Uterus (tissue), 4 donors: ENCODE measurements at places on chromosomes 5 and 9. TPM values are rescaled to one million over a fixed set of nuclear protein-coding genes. Genes with fewer than 3 reads are reported as not detected.

- no peak overlapping the region for H3K27ac ChIP-seq
- H3K4me3 ChIP-seq: no peak overlapping the region
- no peaks in the 10 kb centered on the region for H3K36me3 ChIP-seq
- no peaks in the 10 kb centered on the region for H3K4me1 ChIP-seq
- no peak for DNase-seq
- no peaks in the 10 kb centered on the region for H3K27me3 ChIP-seq
Measured at GRCh38 chr9:135747311-135747710, 45.3 kb downstream of the KCNT1 start.

The SUSD3 gene
- total RNA-seq: 15.6 TPM

DNA sequence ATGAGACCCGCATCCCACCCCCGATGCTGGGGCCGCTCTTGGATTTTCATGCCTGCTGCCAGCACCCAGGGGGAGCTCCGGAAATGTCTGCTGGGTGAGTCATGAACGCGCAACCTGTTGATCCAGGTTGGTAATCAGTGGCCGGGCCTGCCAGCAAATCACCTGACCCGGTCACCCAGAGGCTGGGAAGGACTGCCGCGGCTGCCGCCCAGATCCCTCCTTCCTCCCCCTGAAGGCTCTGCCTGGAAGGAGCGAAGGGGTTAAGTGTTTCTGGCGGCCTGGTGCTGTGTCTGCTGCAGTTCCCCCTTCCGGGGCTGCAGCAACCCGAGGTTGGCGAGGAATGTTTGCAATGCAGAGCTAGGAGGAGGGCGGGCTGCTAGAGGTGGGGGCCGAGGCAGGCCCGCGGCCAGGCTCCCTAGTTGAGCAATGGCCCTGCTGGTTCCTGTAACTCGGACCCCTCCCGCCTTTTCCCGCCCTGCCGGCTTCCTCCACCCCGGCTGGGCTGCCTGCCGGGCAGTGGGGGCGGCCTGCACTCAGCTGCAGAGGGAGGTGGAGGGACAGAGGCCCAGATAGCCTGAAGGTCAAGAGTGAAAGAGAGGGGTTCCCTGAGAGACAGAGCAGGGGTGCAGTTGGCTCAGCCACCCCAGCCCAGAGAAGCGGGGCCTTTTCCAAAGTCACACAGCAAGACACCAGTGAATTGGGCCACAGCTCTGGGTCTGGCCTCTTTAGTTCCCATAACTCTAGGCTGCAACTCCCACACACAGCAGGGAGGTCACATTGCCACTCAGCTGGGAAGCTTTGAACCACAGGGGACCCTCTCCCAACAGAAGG, 156.3 kb upstream of the IER5L start:
- no peaks in the 10 kb centered on the region for H3K36me3 ChIP-seq
- no peaks in the 10 kb centered on the region for H3K27me3 ChIP-seq
- H3K27ac ChIP-seq: peak overlapping the region; percentile 81
- peaks cover 20% of the 10 kb centered on the region for H3K4me1 ChIP-seq

The FAM170A gene
- total RNA-seq: not detected

DNA sequence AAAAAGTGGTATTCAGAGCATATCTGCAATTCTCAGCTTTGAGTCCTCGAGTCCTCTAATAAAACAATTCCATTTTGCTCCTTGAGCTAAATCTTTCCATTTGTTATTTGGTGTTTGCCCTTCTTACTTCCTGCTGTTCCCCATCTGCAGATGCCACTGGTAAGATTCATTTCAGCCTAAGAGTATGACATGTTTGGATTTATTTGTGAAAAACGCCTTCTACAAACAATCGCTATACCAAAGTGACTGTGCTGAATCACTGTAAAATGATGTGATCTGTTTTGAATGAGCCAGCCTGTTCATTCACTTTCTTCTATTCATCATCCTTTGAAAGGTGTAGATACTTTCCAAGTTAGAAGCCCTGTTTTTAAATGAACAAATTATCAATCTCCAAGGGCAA, 27.7 kb downstream of the KCTD16 start:
- no peak overlapping the region for H3K4me3 ChIP-seq
- no peaks in the 10 kb centered on the region for H3K27me3 ChIP-seq
- no peaks in the 10 kb centered on the region for H3K4me1 ChIP-seq
- no peaks in the 10 kb centered on the region for H3K36me3 ChIP-seq
- H3K27ac ChIP-seq: no peak overlapping the region

DNA sequence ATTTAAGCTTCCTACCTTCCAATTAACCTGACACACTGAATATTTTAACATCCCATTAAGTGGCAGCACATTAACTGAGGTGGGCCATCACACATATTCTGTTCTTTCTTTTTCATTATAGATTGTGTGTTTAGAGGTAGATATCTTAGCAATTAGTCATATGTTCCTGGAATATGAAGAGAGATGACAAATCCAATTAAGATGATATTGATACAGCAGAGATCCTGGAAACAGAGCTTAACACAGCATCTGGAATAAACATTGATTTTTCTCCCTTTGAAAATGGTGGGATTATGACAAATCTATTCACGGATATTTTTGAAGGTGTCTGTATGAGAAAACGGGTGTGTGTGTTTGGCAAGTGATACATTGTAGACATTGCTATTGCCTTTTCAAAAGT, 448.0 kb downstream of the CDH10 start:
- no peaks in the 10 kb centered on the region for H3K36me3 ChIP-seq
- H3K27me3 ChIP-seq: no peaks in the 10 kb centered on the region
- H3K27ac ChIP-seq: no peak overlapping the region
- no peak overlapping the region for H3K4me3 ChIP-seq
- no peak for DNase-seq
